ENCODE measurements at places on chromosomes 3 and 15.
A peak's percentile ranks its signal among the peaks of the same experiment; 100 is the strongest.

GRCh38 chr3:194828116-194828515 lies 142.4 kb downstream of the FAM43A start:
- DNase-seq, result no peak

GRCh38 chr3:178072391-178073305 lies 463.6 kb upstream of the KCNMB2 start:
- DNase-seq, result no peak

- no peak for DNase-seq
These were observed 100.1 kb upstream of the PROK2 start for GRCh38 chr3:71885006-71885405.

DNA sequence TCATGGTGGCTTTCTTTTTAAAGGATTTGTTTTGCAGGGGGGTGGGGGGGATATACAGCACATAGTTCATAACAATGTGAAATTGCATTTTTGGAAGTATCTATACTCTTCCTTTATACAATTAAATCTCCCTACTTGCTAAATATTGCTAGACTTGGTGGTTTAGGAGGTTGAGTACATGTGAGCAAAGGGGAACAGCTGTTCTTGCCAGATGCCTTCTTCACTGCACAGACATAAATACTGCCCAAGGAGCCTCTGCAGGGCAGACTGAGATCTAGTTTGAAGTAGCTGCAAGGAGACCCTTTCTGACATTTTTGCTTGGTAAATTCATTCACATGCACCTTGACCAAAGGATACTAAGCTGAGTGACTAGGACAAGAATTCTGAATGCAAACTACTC lies 228.6 kb upstream of the IL12A start:
- DNase-seq, result no peak

GRCh38 chr3:133380481-133381225 lies 19.2 kb upstream of the BFSP2 start:
- DNase-seq, result no peak

DNA sequence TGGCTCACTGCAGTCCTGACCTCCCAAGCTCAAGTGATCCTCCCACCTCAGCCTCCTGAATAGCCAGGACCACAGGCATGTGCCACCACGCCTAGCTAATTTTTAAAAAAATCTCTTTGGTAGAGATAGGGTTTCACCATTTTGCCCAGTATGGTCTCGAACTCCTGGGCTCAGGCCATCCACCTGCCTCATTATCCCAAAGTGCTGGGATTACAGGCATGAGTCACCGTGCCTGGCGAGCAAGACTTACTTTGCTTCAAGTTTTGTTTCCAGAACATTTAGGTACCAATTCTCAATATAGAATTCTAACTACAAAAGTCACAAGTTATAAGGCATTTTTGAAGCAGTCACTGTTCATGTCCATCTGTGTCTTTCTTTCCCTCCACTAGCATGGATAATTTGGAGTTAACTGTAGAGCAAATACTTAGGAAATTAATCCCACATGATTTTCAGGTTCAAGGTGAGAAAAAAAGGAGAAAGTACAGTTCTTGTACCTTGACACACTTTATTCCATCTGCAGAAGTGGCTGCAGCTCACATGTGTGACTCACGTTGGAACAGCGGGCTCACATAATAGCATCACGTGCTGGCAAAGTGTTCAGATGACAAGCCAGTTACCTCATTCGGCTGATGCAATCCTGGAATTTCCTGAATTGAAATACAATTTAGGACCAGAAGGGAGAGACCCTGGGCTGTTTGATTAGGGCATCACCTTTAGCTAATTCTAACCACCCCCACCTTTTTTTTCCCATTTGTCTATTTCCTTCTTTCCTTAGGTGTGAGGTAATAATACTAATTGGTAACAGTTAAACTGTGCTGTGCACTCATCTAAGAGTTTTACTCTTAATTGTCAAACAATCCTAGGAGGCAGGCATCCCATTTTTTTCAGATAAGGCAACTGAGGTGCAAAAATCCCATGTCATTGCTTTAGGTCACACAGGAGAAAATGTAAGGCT lies 46.9 kb upstream of the NEDD4 start:
- DNase-seq, result peak; percentile 80

DNA sequence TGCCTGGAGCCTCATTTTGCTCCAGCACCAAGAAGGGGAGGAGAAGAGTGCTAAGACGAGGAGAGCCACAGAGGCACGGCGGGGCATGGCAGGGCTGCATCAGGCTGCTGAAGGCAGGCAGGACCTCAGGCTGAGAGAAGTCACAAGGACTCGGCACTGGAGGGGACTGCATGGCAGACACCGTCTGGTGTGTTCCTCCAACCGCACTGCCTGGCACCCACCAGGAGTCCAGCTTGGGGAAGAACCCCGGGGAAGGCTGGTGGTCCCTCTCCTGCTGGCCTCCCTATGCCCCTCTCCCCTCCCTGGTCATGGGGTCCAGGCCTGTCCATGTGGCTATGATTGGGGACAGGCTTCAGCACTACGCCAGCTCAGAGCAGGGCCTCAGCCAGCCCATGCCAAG lies 153.2 kb upstream of the MEF2A start:
- no peak for DNase-seq

GRCh38 chr3:134545818-134546217 lies 60.0 kb downstream of the CEP63 start:
- DNase-seq, result no peak

DNA sequence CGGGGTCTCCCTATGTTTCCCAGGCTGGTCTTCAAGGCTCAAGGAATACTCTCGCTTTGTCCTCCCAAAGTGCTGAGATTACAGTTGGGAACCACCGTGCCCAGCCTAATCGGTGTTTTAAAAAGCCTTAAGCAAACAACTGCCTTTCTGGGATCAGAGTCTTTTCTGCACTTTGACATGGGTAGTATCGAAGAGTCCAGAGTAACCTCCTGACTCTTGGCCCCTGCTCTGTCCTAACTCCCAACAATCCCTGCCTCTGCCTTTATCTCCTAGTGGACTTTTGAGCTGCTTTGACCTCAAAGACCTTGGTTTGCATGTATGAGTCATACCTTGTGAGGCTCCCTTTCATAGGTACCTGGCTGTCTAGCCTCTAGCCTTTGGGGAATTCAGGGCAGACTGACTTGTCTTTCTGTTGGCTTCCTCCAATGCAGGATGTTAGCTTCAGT lies 21.0 kb upstream of the HACD2 start:
- no peak for DNase-seq

- no peak for DNase-seq
These were observed 31.4 kb downstream of the GTF2E1 start for GRCh38 chr3:120773932-120774331.

- no peak for DNase-seq
These were observed 99.4 kb downstream of the DTWD1 start for GRCh38 chr15:49720261-49720660.

DNA sequence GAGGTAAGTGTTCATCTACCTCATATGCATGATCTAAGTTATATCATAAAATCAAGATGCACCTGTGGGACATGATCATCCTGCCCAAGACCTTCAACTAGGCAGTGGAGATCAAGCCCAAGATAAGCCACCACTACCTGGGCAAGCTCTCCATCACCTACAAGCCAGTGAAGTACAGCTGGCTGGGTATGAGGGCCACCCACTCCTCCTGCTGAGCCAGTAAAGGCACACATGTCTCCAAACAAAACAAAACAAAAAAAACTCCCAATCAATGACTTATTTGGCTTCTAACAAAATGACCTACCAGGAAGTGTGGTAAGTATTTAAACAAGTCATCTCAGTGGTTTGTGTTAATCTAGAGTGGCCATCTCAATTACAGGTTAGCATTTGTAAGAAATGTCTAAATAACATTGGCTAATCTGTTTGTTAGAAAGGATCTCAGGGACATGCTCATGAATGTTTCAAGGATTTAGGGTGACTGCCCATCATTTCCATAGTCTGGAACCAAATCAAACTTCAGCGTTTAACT lies 3.1 kb downstream of the PAQR9 start:
- DNase-seq, result no peak

DNA sequence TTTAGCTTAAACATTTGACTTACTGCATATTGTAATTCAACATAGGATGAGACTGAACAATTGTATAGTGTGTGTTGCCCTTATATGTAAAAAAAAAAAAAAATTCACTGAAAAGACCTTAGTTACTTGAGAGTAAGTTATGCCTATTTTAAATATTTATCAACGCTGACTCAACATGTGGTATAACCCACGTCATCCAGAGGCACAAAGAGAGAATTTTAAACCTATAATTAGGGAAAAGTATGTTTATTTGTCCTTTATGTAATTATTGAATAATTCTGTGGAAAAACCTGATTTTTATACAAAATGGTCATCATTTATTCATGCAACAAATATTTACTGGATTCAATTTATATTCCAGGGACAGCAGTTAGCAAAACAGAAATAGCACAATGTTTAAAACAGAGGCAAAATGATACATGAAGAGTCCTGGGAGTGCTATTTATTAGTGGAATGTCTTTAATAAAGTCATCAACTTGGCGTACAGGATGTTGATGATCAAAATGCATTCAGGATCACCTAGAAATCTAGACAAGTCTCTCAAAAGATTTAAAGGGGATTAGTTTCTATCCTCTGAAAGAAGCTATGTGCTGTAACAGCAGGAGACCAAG lies 223.7 kb downstream of the PCCB start:
- DNase-seq, result peak; percentile 72

DNA sequence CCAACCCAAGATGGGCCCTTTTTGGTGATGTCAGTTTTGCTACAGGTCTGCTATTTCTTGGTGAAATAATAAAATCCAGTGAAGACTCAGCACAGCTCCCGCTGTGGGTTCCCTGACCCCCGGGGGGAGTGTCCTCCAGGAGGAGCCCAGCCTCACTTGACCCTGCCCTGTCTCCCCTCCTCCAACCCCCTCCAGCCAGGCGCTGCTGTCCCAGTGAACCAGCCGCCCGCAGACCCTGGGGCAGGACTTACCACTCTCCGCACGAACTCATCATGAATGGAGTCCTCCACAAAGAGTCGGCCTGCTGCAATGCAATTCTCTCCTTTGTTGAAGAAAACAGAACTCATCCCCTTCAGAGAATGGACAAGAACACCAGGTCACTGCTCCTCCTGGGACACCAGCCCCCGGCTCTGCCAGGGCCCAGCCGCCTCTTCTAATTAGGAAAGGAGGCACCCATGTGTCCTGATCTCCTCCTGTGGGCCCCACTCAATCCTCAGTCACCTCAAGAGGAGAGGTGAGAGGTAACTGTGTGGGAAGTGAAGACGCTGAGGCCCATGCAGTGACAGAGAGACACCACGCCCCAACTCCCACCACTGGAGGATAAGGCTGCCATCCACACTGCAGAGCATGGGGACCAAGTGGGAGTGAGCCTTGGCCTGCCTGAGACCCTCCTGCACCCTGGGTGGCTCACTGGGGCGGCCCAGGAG lies 28.8 kb upstream of the SLC41A3 start:
- DNase-seq, result no peak

DNA sequence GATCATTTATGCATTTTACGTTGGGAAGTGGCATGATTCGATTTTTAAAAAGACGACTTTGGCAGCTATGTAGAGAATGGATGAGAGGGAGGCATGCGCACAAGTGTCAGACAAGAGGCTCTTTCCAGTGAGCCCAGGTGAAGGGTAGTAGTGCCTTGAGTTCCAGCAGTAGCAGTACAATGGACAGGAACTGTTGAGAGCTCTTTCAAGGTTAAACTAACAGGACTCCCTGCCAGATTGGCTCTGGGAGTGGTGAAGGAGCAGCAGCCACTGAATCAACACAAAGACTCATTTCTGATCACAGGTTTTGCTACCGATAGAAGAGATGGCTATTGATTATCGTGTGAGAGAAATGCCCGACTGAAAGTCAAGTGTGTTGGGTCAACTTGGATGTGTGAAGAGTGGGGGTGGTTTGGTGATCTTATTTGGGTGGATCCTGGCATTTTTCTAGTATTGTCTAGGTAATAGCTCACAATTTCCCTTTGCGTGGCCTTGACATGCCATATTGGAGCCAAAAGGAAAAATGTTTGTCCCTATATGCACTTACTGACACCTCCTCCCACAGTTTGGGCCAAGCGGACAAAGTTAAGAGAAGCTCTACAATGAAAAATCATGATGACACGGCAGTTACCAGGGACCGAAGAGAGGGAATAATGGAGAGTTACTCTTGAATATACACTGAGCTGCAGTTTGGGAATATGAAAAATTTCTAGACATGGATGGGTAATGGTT lies 81.6 kb upstream of the MDFIC2 start:
- no peak for DNase-seq

GRCh38 chr15:68512598-68512997 lies 66.2 kb upstream of the CORO2B start:
- DNase-seq, result no peak

- DNase-seq, result peak; percentile 78
These were observed 4.2 kb downstream of the IL17RD start for GRCh38 chr3:57160765-57161538.

DNA sequence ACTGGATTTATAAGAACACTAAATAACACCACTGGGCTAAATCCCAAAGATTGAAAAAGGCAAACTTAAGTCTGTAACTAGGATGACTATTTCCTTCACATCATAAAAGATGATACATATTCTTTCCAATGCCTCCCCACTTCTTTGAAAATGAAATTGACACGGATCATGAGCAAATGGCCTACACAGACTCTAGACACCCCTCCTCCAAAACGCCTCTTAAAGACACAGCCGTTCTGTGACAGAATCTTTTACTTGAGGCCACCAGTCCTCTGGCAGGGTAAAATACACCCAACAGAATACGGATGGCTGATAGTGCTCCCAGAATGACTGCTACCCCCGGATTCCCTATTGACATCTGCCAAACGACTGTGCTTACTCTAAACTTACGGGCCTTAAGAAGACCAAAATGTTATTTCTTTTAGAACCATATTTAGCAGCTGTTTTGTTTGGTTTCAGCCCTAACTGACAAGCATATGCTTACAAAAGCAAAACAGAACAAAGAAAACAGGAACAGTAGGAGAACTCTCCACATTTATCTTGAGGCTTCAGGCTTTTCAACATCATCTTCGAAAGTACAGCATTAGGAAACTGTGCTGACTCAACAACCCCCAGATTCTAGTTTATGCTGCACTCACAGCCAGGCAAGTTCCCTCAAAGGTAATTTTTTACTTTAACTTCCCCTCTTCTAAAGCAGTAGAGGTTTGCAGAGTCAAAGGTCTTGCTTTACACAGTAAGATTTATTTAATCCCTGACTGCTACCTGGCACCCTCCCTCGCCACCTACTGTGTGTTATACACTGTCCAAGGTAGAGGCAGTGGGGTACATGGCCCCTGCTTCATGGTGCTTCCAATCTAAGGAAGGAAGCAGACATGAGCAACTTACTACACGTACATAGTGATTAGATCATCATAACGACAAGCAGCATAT lies 84.3 kb downstream of the TNIK start:
- DNase-seq, result no peak

DNA sequence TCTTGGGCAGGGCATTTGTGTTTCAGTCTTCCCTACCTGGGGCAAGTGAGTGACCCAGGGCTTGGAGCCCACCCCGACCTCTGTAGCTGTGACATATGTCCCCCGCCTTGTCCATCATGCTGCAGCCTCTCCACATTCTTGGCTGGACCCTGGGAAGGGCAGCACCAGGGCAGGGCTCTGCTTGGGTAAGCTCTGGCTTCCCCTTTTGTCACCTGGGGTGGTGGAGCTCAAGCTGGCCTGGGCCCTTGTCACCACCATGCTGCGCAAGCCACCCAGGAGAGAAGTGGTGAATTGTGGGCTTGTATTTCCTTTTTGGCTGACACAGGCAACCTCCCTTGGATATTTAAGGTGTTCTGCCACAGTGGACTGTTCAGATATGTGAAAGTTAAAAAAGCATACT lies 29.3 kb downstream of the SPSB4 start:
- DNase-seq, result no peak

- no peak for DNase-seq
These were observed 11.4 kb downstream of the EIF4G1 start for GRCh38 chr3:184325715-184326369.

- DNase-seq, result no peak
These were observed 25.8 kb downstream of the WDR76 start for GRCh38 chr15:43852607-43853006.

GRCh38 chr3:177439694-177440269 lies 242.5 kb upstream of the TBL1XR1 start:
- DNase-seq, result no peak

Measured in AG09319 (cell line).